Forelimb muscle (tissue), 1 donor: ENCODE measurements at places on chromosomes 4 and X. TPM values are rescaled to one million over a fixed set of nuclear protein-coding genes. Genes with fewer than 3 reads are reported as not detected.

The FATE1 gene
- polyA plus RNA-seq: 1.2 TPM

The PRR27 gene
- polyA plus RNA-seq: 0.05 TPM

The SOWAHD gene
- 0.47 TPM for polyA plus RNA-seq

The MTMR1 gene
- 23.2 TPM for polyA plus RNA-seq

GRCh38 chrX:155115174-155115819, 44.0 kb downstream of the BRCC3 start:
- DNase-seq: no peak

- DNase-seq: no peak
Observed at GRCh38 chr4:81469781-81470455, 1.8 kb downstream of the RASGEF1B start.

DNA sequence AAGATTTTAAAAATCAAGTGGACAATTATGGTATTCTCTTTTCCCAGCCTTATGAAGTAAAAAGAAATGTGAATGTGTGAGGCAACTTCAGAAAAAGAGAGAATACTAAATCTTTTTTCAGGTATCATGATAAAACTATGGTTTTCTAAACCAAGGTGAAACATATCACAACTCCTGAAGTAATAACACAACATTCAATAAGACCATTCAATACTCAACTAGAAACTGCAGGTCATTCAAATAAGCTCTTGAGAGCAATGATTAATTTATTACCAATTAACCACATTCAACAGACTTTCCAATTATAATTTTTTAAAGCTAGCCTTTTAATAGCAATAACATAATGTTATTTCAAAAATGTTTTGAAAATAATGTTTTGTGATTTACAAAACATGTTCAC, 35.8 kb downstream of the SLC10A7 start:
- no peak for DNase-seq

DNA sequence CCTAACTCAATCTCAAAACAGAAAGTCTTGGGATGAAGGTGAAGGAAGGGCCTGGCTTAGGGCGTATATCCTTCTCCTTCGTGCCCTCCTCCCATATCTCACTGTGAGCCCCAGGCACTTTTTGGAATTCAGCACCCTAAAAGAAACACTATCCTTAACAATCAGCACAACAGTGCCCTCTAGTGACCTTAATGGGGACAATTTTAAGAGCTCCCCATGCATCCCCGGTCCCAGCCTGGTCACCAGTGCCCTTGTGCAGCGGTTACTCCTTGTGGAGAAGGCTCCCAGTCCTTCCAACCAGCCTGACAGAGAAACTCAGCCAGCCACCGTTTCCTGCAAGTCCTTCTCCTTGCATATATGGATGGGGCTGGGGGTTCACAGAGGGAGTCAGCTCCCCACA, 4.2 kb downstream of the PAK3 start:
- DNase-seq: no peak

GRCh38 chr4:82467471-82467870, 37.1 kb downstream of the ENOPH1 start:
- DNase-seq: no peak

GRCh38 chrX:41796046-41796445, 72.1 kb downstream of the GPR82 start:
- DNase-seq: no peak
